A549 (cell line): ENCODE measurements at places on chromosomes 11 and 22.

GRCh38 chr11:60316317-60316716 is 10.7 kb upstream of the MS4A6E start:
- DNase-seq: no peak

- peak; percentile 15 for DNase-seq
Observed at GRCh38 chr11:8087185-8087584, 6.2 kb downstream of the TUB start.

GRCh38 chr11:71080239-71081097 is 171.9 kb downstream of the SHANK2 start:
- DNase-seq: peak; percentile 87

DNA sequence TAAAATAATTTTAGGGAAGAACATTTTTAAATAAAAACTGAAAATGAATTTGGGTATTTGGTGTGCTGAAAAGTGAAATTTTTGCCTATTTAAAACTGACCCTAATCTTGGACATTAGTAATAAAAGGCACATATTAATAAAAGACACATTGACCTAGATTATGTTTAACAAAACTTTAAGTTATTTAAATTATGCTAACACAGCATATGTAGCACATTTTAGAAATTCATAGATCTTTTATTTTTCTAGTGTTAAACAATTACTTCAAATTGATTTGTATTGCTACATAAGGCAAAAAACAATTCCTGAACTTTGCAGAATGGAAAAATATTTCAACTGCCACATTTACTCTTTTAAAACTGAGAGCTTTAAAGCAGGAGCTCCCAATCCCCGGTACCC is 10.6 kb downstream of the C11orf58 start:
- DNase-seq: no peak

GRCh38 chr22:45885171-45885840 is 91.7 kb downstream of the WNT7B start:
- DNase-seq: no peak
